ENCODE measurements at places on chromosomes 3 and 15. TPM values are rescaled to one million over a fixed set of nuclear protein-coding genes. Genes with fewer than 3 reads are reported as not detected.

DNA sequence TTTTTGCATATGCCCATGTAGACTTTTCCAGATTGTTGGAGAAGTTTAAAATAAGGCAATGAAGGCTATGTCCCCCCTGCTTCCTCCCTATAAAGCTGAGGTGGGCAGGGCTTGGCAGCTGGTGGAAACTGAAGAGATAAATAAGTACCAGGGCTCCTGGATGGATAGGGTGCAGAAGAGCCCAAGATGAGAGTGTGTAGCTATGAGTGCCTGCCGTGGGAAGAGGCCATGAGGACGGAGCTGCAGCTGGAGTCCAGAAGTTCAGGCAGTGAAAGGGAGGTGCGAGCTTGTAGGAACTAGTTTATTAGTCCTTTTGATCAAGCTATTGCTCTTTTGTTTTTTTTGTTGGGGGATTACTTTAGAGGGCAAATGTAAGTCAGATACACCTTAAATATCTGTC, 52.4 kb downstream of the PHLDB2 start:
- H3K4me1 ChIP-seq: no peaks in the 10 kb centered on the region
- no peak overlapping the region for H3K27ac ChIP-seq
- H3K36me3 ChIP-seq: no peaks in the 10 kb centered on the region
- no peaks in the 10 kb centered on the region for H3K27me3 ChIP-seq
- no peak for DNase-seq
- H3K4me3 ChIP-seq: no peak overlapping the region

The SNURF gene
- 15.7 TPM for total RNA-seq

GRCh38 chr15:39624806-39625205, 43.9 kb downstream of the THBS1 start:
- H3K4me1 ChIP-seq: peaks cover 4% of the 10 kb centered on the region
- DNase-seq: no peak
- peak overlapping the region; percentile 22 for H3K27ac ChIP-seq
- H3K27me3 ChIP-seq: no peaks in the 10 kb centered on the region
- H3K36me3 ChIP-seq: no peaks in the 10 kb centered on the region

The PPP1R2 gene
- 109 TPM for total RNA-seq

The NOX5 gene
- 10.7 TPM for total RNA-seq

The ITIH1 gene
- 1.8 TPM for total RNA-seq
